ENCODE measurements at places on chromosomes 7 and 10.

- peak; percentile 41 for DNase-seq
Observed at GRCh38 chr7:120805636-120806388, 52.1 kb downstream of the TSPAN12 start.

DNA sequence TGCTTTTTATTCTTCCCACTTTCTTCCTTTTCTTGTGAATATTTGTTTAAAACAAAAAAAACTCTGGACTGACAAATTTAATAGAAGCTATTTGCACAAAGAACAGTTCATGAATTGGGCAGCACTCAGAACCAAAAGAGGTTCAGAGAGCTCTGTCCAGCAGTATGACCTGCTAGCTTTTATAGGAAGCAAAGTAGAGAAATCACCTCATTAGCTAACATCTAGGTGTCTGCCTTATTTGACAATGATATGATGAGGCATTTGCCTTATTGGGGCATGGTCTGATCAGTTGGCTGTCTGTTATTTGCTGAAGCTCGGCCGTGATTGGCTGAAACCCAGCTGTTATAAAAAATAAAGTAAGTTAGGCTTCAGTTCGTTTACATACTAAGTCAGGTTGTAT is 819 bp upstream of the TRIM4 start:
- no peak for DNase-seq

DNA sequence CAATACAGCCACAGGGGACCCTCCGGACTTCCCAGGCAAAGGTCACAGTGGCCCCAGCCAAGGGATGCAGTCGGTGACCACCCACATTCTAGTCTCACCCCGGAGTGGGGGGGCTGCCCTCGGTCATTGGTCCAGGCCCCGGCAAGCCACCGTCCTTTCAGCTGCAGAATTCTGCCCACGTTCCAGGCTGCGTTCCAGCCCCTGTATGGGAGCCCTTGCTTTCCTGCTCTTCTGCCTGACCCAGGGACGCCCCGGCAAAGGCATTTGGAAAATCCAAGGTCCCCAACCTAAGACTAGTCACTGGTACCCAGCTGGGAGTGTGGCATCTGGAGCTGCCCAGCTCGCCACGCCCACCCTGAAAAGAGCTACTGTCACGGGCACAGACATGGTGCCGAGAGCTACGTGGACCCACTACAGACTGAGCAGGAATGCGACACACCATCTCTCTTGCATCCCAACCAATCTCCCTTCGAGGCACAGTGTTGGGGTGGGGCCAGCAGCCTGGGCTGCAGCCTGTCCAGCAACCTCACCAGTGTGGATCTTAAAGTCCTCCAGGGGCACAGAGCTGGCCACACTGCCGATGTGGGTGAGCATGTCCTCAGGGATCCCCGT is 18.6 kb downstream of the OGDHL start:
- no peak for DNase-seq

DNA sequence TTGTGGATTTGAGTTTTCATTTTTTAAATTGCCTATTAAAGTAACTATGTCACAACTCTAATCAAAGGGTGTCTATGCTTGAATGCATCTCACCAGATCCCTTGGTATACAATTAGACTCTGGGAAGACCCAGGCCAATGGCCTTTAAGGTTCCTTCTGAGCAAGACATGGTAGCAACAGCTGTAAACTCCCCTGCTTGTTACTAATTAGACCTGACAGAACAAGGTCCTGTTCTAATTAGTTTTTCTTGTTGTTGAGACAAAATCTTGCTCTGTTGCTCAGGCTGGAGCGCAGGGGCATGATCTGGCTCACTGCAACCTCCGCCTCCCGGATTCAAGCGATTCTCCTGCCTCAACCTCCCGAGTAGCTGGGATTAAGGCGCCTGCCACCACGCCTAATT is 2.9 kb downstream of the MYH16 start:
- DNase-seq, result no peak

DNA sequence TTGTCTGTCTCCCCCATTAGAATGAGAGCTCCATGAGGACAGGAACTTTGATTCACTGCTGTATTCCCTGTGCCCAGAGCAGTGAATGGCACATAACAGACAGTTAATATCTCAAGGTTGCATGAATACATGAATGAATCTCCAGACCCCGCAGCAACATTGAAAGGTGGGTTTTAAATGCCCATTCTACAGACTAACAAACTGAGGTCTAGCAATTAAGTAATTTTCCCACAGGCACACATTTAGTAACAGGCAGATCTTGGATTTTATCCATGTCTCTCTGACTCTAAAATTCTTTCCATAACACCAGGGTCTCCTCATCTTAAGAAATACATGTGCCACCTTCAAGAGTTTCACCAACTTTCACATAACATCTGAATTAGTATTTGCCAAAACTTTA is 104.7 kb upstream of the ARID5B start:
- DNase-seq, result no peak

GRCh38 chr10:113825791-113826190 is 28.1 kb downstream of the DCLRE1A start:
- DNase-seq, result no peak

GRCh38 chr7:20828947-20829346 is 42.3 kb upstream of the SP8 start:
- no peak for DNase-seq

- no peak for DNase-seq
Observed at GRCh38 chr7:31475368-31475767, 38.5 kb upstream of the ITPRID1 start.

DNA sequence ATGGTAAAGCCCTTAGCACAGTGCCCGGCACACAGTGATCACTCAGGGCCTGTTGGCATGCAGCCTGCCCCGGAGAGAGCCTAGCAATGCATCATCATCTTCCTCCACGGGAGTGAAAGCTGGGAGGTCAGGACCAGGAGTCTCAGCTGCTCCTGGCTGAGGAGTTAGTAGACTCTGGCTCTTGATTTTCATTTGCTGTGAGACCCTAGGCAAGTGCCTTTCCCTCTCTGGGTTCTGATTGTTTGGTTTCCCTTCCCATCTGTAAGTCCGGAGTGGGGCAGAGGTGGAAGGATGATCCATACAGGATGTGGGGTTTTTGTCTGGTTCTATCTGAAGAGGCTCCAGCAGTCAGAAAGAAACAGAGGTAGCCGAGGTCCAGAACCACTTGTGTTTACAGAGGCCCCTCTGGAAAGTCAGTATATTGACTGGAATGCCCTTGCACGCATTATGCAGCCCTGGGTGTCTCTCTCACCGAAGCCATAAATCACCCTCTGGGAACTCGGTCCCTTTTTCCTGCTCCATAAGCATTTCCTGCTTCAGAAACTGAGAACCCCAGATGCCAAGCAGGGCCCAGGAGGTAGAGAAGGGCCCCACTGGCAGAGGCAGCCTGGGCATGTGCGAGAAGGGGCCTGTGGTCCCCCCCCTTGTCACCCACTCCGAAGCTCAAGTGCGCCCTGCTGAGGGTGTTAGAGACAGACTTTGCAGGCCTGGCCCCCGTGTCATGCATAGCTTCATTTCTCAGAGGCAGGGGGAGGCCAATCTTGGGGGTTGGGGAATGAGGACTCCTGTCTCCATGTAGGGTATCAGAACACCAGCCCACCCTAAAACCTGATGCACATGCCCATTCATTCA is 8.5 kb downstream of the UNC5B start:
- DNase-seq, result no peak

- DNase-seq, result no peak
Observed at GRCh38 chr10:25049966-25050365, 33.6 kb downstream of the THNSL1 start.

DNA sequence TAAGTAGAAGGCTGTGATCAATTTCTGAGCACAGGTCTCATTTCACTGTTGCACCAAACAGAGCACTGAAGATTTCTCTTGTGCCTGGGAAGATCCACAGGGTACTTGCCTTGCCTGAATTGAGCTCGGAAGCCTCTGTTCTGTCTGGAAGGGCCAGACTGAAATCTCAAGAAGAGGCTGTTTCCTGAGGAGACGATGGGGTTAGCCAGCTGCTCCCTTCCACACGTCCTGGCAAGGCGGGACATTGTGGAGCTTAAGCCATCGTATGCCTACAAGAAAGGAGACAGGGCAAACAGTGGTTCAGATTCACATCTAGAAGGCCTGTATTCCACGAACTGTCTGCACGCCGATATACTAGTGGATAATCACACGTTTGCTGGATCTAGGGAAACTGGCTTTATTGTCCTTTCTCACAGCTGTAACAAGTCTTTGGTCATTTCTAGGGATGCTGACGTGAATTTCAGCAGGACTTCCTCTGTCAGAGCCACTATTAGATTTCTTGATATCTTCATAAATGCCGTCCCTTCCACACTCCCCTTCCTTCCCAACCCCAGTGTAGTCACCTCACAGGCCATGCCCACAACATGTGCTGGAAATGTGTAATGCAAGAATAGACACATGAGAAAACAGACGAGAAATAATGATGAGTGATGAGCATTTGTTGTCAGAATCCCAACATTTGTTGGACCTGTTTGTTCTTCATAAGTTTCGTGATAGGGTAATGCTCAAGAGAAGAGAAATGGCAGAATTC is 137.2 kb upstream of the RSU1 start:
- DNase-seq, result no peak

- DNase-seq, result no peak
Observed at GRCh38 chr10:29377333-29377961, 88.6 kb downstream of the LYZL1 start.

- DNase-seq, result no peak
Observed at GRCh38 chr10:49598164-49598856, 11.8 kb upstream of the SLC18A3 start.

DNA sequence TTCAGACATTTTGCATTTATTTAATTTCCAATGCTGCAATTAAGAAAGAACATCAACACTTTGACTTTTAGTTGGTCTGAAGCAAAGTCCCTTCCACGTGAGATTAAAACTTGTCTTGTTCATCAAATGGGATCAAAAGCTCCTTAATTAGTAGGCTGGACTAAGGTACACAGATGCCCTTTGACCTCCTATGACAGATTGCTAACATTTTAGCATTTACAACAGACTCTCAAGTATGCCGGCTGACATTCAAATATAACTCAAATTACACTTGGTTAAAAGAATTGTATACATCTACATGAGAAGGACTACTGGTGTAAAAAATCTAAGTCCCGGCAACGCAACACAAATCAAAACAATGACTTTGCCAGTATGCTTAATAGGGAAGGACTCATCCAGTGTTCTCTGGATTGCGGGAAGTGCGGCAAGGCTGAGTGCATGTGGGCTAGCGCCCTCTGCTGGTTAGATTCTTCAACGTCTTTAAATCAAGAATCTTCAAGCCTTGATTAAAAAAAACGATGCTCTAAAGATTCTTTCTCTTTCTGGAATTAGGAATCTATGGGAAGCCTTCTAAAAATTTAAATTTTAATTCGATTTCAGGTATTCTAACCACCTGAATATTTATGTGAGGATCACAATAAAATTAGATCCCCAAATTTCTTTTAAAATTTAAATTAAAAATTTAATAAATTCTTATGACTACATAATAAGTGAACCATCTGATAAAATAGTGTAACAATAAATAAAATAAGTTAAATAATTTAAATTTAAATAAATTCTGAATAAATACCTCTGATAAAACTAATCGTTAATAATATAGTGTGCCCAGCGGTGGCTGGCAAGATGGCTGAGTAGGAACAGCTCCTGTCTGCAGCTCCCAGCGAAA is 444.7 kb downstream of the DGKB start:
- peak; percentile 27 for DNase-seq

- DNase-seq, result no peak
Observed at GRCh38 chr10:71429304-71429703, 32.6 kb downstream of the CDH23 start.

DNA sequence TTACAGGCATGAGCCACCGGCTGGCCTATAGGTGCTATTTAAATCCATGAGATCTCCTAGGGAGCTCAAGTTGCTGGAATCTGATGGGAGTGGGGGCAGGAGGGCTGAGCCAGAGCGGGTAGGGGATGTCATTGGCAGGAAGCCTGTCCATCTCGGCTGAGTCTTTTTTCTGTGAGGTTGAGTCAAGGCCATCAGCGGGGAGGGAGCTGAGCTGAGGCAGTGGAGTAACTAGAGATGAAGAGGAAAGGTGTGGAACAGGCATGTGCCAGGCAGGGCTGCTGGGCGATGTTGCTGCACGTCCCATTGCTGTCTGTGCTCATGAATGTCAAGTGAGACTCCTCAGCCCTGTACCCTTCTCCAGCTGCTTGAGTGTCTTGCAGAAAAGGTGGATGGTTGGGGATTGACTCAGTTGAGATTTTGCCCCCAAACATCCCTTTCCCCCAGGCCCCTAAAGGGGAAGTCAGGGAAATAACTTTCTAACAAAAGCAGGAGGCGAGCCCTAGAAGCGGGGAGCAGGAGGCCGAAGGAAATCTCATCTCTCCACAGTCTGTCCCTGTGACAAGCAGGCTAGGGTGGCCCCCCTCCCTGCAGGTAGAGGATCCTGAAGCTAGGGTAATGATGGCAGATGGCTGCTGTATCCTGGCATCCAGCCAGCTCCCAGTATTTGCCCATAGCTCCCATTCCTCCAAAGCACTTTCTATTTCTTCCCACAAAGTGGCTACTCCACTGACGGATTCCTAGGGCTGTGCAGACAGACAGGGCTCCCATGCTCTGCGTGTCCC is 5.4 kb downstream of the ATP6V1F start:
- DNase-seq, result no peak
